ENCODE measurements at places on chromosomes 2 and 18. TPM values are rescaled to one million over a fixed set of nuclear protein-coding genes. Genes with fewer than 3 reads are reported as not detected.

Gene GAL3ST2
- total RNA-seq: 0.47 TPM

Gene CTAGE1
- not detected for total RNA-seq

Gene TUBA3E
- total RNA-seq: not detected

Gene ADD2
- total RNA-seq: 2.1 TPM

Gene PDCL3
- 23.7 TPM for total RNA-seq

GRCh38 chr2:133569286-133569830 is 1.1 kb upstream of the NCKAP5 start:
- DNase-seq: no peak

DNA sequence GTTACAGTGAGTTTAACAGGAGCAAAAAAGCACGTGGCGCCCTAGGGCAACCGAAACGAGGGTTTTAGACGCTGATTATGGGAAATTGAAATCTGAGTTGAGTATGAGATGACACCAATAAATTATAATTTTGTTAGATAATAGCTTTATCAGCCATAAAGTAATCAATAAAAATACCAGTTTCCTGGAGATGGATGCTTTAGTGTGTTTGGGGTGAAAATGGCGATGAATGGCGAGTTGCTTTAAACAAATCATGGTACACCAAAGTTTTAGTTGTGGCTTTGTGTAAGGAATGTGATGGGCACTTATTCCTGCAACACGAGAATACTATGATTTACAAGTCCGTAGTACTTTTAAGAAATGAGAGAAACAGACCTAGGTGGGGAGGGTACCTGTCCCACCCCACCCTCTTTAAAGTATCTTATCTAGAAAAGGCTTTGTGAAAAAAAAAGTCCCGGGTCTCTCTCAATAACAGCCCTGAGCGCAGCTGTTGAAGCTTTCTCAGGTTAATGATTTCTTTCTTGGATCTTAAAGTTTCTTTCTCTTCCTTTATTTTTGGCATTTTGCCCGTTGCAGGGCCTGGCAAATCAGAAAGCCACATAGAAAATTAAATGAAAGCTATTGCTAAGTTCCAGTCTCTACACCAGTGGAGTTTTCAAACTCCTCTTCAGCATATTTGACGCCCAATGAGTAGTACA is 1.5 kb upstream of the RRM2 start:
- DNase-seq: no peak

- no peak for DNase-seq
Observed at GRCh38 chr18:43846299-43846698, 569.0 kb upstream of the SYT4 start.

GRCh38 chr2:143717053-143717452 is 587.8 kb downstream of the ARHGAP15 start:
- DNase-seq: no peak

DNA sequence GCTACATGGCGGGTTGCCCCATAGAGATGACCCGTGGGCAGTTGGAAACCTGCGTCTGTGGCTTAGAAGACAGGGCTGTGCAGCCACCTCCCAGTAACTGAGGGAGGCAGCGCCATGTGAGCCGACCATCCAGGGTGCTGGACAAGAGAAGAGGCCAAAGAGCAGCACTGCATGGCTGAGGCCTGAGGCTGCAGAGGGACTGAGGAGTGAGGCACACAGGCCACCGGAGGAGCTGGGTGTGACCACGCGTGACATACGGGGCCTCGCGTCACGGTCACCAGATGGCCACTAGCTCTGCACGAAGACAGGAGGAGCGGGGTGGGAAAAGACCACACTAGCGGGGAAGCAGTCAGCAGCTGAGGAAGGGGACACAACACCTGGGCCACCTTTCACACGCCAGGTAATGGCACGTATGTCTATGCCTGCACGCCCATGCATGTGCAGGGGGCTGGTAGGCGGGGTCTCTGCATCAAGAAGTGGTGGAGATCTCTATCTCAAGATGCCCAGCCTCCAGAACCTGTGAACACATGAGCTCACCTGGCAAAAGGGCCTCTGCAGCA is 61.4 kb downstream of the NDUFA10 start:
- no peak for DNase-seq

DNA sequence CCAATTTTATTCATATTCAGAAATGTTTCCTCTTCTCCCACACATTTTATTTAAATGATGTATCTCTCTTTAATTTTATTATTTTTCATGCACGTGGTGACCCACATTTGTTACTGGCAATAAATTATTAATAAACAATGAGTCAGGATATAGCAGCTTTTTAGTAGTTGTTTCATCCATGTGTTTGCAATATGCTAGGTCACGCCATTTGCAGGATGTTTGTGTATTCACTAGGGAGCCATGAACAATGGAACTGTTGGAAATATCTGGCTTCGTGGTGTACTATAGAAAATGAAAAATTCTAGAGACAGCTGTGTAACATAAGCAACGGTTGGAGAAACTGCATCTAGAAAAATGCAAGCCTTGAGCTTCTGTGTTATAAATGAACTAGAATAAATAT is 176.0 kb upstream of the COL3A1 start:
- no peak for DNase-seq

- DNase-seq: no peak
Observed at GRCh38 chr2:172655838-172656573, 79.6 kb upstream of the RAPGEF4 start.

DNA sequence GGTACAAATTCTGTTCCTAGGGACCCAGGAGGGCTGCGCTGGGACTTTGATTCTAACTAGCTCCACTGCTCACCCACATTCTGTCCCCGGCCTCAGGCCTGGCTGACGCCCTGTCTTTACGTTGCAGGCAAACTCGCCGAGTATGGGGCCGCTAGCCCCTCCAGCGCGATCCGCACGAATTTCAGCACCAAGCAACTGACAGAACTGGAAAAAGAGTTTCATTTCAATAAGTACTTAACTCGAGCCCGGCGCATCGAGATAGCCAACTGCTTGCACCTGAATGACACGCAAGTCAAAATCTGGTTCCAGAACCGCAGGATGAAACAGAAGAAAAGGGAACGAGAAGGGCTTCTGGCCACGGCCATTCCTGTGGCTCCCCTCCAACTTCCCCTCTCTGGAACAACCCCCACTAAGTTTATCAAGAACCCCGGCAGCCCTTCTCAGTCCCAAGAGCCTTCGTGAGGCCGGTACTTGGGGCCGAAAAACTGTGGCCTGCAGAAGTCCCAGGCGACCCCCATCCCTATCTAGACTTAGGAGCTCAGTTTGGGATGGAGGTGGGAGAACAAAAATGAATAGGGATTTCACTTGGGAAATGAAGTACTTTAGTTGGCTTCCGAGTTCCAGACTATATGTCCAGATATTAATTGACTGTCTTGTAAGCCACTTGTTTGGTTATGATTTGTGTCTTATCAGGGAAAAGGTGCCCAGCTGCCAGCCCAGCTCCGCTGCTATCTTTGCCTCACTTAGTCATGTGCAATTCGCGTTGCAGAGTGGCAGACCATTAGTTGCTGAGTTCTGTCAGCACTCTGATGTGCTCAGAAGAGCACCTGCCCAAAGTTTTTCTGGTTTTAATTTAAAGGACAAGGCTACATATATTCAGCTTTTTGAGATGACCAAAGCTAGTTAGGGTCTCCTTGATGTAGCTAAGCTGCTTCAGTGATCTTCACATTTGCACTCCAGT is 1.5 kb downstream of the HOXD1 start:
- no peak for DNase-seq

DNA sequence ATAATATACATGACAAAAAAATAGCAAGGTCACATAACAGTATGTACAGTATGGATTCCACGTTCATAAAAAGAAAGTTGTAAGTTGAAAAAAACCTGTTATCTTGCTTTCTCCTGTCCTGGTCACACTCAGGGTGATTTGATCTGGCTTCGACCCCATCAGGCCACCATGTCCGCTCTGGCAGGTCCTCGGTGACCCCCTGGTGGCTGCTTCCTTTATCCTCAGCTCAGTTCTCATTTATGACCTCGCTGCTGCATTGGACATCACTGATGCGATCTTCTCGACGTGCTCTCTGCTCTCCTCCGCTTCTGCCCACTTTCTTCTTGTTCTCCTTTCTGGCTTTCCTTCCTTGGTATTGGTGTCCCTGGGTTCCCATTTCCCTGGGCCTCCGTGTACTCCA is 29.7 kb downstream of the DGKD start:
- DNase-seq: no peak

DNA sequence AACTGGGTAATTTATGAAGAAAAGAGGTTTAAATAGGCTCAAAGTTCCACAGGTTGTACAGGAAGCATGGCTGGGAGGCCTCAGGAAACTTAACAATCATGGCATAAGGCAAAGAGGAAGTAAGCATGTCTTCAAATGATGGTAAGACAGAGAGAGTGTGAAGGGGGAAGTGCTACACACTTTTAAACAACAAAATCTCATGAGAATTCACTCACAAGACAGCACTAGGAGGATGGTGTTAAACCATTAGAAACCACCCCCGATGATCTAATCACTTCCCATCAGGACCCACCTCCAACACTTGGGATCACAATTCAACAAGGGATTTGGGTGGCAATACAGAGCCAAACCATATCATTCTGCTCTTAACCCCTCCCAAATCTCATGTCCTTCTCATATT is 34.9 kb downstream of the CFAP210 start:
- no peak for DNase-seq

DNA sequence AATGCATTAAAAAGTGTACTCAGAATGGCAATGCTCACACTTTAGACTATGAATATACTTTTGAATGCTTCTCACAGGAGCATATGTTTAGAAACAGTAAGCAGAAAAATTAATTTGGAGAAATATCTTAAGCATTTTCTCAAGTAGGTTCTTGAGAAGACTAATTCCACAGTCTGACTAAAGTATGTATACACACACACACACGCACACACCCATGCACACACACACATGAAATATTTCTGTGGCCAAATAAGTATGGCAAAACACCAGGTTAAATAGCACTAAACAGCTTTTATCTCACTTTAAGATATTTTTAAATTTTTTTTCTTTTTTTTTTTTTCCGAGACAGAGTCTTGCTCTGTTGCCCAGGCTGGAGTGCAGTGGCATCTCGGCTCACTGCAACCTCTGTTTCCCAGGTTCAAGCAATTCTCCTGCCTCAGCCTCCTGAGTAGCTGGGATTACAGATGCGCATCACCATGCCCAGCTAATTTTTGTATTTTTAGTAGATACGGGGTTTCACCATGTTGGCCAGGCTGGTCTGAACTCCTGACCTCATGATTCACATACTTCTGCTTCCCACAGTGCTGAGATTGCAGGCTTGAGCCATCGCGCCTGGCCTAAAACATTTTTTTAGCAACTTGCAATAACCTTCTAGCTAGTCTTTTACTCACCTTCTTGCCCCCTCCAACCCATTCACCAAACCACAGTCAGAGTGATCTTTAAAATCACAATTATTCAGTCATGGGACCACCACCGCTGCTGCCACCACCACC is 67.5 kb upstream of the SCG2 start:
- no peak for DNase-seq

GRCh38 chr2:9972621-9973479 is 21.4 kb downstream of the GRHL1 start:
- no peak for DNase-seq

GRCh38 chr2:30770816-30771576 is 36.2 kb downstream of the CAPN13 start:
- DNase-seq: peak; percentile 24

DNA sequence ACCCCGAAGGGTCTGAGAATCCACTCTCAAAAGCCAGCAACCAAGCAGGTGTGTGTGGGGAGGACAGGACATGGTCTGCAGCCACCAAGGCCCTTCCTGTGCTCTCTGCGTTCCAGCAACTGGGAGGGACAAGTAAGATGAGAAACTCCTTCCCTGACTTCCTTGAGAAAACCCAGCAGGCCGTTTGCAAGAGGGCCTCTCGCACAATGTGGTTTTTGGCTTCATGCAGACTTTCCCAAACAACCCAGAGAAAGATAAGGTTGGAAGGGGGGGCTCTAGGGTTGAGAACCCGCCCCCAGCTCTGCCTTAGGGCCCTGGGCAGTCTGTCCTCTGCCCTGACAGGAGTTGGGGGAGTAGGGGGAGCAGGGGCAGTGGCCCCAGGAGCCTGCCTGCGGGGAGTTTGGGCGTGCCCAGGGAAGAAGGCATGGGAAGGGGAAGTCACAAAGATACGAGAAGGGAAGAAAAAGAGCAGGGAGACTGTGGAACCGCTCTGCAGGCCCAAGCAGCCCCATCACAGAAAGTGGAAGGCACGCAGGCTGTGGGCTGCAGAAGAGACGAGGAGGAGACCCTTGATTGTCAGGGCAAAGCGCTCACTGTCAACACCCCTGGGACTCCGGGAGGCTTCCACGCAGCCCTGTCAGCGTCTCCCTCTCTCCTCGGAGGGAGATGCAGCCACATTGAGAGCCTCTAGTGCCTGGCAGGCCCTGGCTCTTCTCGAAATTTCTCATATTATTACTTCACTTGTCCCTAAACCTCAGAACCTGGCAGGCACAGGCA is 99.8 kb downstream of the SMAD7 start:
- no peak for DNase-seq

GRCh38 chr2:28546242-28546641 is 50.4 kb downstream of the PLB1 start:
- no peak for DNase-seq

DNA sequence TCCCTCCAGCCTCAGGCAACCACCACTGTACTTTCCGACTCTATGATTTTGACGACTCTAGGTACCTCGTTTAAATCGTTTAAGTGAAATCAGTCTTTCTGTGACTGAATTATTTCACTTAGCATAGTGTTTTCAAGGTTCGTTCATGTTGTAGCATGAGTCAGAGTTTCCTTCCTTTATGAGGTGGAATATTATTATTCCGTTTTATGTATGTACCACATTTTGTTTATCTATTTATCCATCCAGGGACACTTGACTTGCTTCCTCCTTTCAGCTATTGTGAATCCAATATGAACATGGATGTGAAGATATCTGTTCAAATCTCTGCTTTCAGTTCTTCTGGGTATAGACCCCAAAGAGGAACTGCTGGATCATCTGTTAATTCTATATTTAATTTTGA is 19.1 kb downstream of the IL1R2 start:
- DNase-seq: no peak

DNA sequence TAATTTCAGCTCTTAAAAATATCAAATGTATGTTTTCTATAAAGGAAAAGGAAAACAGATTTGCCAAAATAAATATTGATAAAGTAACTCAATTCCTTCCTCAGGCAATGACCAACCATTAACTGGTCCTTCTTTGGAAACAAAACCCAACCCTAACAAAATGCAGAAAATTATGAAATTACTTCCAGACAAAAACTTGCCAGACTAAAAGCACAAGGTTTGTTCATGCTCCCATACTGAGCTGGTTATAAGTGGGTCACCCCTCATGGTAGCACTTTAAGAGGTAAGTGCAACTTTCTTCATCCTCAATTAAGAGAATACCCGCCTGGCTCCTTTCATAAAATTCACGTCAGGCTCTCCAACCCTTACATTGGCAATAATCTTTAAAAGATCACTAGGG is 31.1 kb upstream of the TTC32 start:
- no peak for DNase-seq

- DNase-seq: no peak
Observed at GRCh38 chr2:190361572-190361971, 18.2 kb downstream of the INPP1 start.

Measured in ureter (tissue), 1 donor.